ENCODE measurements at places on chromosomes 6 and 20.

- no peak for DNase-seq
Observed at GRCh38 chr6:364609-365540, 26.7 kb upstream of the IRF4 start.

GRCh38 chr6:109693111-109693510 is 2.0 kb downstream of the FIG4 start:
- no peak for DNase-seq

DNA sequence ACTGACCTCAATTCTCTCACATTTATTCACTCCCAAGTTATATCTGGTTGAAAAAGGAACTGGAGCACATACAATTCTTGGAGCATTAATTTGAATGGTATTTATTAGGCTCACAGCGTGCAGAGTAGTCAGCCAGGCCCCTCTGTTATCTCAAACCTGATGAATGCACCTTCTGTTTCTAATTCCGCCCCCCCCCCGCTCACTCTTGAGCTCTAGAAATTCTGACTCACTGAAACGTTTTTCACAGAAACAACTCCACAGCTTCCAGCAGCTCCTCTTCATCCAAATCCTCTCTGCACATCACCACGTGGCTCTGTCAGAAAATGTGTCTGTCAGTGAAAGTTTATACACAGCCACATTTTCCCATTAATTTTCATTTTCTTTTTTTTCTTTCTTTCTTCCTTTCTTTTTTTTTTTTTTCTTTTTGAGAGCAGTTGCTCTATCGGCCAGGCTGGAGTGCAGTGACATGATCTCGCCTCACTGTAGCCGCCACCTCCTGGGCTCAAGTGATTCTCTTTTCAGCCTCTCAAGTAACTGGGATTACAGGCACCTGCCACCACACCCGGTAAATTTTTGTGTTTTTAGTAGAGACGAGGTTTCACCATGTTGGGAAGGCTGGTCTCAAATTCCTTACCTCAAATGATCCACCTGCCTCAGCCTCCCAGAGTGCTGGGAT is 109.4 kb downstream of the TBXT start:
- DNase-seq = no peak

- DNase-seq = no peak
Observed at GRCh38 chr6:139970591-139970991, 596.1 kb upstream of the CITED2 start.

DNA sequence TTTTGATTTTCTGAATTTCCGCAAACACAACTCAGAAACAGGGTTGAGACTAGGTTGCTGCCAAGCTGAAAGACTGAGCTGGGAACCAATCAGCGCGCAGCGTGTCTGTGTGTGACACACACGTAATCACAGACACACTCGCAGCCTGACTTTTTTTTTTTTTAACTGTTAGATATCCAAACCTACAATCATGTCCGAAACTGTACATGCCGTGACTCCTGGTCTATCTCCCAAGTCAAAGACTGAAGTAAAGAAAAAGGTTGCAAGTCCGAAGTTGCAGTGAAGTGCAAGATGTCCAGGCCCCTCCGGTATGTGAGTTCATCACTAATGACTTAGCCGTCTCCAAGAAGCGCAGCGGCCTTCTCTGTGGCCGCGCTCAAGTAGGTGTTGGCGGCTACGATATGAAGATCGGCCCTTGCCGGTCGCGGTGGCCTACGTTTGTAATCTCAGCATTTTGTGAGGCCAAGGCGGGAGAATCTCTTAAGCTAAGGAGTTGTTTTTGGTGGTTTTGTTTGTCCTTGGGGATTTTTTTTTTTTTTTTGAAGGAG is 108.2 kb downstream of the HFE start:
- peak; percentile 91 for DNase-seq

GRCh38 chr20:56627122-56628014 is 1.7 kb upstream of the TFAP2C start:
- DNase-seq = no peak

- no peak for DNase-seq
Observed at GRCh38 chr20:47146686-47147085, 209.8 kb downstream of the ZMYND8 start.

- no peak for DNase-seq
Observed at GRCh38 chr6:22827760-22828159, 258.4 kb downstream of the HDGFL1 start.

GRCh38 chr20:50870561-50871161 is 60.6 kb downstream of the ADNP start:
- DNase-seq = no peak

DNA sequence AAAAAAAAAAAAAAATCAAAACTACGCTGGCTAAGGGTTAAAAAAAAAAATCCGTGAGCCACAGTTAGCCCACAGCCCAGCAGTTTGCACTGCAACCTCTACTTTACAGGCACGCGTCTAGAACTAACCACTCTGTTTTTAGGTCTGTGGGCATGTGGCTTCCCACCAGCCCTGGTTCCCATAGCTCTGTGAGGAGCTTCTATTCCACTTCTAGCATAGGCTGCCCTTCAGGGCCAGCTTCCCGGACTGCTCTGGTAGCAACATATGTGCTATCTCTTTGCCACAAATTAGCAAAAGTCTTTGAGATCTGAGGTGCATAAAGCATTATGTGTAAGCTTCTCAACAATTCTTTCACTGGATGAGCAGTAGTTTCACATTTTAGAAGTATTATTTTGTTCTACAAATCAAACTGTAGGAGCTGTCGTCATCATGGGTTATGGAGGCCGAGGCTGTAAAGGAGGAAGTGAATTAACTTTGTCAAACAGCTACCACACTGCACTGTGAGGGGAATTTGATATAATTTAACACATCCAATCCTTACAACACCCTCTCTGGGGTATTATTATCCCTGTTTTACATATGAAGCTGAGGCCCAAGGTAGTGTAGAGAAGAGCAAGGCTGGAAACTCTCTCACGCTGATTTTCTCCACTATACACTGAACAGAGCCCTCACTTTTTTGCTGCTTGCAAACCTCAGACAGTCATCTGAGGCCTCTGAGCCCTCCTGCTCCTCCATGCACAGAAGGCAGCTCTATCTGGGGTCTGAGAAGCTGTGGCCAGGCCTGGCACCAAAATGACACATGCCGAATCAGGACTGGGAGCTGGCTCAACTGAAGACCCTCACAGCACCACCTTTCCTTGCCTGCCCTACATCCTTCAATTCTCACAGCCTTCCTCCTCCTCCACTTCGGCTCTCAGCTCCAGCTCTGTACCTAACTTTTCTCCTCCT is 35.4 kb downstream of the MAN1A1 start:
- DNase-seq = peak; percentile 46

GRCh38 chr6:75608956-75609533 is 7.4 kb downstream of the SENP6 start:
- DNase-seq = no peak

DNA sequence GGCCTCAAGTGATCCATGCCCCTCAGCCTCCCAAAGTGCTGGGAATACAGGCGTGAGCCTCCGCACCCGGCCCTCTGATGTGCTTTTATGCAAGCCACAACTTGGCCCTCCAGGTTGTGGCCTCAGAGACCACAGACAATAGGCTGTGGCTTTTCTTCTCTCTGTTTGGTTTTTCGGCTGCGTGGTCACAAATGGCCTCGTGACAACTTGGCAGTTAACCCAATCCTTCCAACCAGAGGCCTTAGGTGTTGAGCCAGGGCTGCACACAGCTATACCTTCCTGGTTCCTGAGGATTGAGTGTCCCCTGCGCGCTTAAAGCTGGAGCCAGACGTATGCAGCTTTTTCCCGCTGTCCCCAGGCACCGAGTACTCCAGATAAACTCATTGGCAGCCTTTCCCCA is 6.3 kb upstream of the TGM3 start:
- no peak for DNase-seq

GRCh38 chr6:162684961-162685360 is 42.6 kb downstream of the PRKN start:
- DNase-seq = no peak

- no peak for DNase-seq
Observed at GRCh38 chr20:49469060-49469459, 13.4 kb downstream of the KCNB1 start.

DNA sequence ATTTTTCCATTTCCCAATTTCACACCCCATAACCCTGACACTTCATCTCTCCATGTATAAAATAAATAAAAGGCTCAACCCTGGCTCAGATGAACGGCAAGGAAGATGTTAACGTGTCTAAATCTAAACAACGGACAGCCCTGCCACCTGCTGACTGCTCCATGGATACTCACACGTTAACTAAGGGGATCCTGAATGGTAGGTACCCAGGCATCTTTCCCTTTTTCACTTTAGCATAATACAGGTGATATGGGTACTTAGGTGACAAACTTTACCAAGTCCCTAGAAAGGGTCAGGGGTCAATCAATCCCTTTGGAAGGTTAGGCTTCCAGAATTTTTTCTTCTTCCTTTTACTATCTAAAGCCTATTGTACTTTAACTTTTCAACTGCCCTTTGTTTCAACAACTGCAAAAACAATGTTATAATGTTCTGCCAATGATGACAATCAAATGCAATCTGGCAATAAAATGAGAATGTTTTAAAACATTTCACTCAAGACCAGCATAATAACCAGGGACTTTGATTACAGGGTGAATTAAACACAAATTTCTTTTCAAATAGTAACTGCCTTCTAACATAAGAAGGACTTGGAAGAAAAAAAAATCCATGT is 52.4 kb upstream of the IPCEF1 start:
- no peak for DNase-seq

- DNase-seq = no peak
Observed at GRCh38 chr20:63579017-63579694, 5.1 kb upstream of the HELZ2 start.

DNA sequence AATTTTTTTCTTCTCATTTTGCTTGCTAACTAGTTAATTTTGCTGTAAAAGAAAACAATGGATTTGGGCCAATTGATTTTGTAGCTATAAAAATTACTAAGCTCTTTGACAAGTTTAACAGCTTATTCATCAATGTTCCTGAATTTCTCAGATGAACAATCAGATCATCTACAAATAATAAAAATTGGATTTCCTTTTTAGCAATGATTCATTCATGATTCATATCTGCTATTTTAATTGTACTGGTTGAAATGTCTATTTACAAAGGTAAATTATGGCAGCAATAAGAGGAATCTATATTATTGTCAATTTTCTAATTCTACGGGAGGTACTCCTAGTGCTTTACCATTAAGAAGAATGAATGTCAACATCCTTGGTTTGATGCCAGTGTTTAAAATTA is 178.8 kb upstream of the BTBD3 start:
- DNase-seq = no peak

GRCh38 chr20:53654932-53655624 is 61.4 kb upstream of the ZNF217 start:
- DNase-seq = no peak

DNA sequence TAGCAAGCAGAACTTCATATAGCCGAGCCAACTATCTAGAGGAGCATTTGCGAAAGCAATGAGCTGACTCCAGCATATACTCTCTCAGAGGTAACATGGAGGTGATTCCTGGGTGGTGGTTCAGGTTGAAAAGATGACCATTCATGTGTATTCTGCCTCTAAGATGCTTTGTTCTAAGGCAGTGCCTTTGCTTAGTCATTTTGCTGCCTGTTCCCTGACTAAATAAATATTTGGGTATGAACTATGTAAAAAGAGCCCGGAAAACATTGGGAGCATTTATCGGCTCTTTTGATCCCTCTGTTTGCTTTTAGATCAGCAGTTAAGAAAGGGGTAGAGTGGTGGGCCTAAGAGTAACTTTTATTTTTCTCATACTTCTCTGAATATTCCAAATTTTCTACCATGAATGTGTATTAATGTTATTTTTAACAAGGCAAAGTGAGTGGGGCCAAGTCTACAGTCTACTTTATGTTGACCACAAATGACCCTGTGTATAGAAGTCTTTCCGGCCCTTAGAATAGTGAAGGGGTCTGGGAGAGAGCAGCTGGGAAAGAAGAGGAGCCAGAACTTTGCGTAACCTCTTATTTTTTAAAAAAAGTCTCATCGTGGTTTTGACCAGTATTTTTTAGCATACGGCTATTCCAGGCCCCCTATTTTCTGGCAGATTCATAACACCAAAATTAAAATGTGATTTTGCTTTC is 206.5 kb upstream of the EYA4 start:
- no peak for DNase-seq

- DNase-seq = no peak
Observed at GRCh38 chr6:6882592-6882991, 225.2 kb upstream of the RREB1 start.

DNA sequence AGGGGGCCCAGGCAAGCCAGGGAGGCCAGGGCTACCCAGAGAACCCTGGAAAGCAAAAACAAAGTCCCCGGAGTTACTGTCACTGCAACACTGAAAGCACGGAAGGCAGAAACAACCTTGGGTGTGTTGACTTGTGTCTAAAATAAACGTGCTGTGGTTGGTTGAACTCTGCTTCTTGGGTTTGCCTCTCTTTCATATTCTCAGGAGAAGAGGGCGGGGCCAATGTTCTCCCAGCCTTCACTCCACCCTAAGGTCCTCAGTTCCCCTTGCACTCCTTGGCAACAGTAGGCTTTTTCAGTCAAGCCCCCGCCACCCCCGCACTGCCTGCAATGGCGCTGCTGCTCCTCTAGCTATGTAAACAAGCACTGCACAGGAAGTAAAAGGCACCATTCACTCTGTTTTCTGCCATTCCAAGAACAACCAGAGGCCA is 60.9 kb downstream of the COL9A1 start:
- DNase-seq = no peak

- DNase-seq = no peak
Observed at GRCh38 chr6:73028893-73029450, 196.3 kb downstream of the KHDC1L start.

DNA sequence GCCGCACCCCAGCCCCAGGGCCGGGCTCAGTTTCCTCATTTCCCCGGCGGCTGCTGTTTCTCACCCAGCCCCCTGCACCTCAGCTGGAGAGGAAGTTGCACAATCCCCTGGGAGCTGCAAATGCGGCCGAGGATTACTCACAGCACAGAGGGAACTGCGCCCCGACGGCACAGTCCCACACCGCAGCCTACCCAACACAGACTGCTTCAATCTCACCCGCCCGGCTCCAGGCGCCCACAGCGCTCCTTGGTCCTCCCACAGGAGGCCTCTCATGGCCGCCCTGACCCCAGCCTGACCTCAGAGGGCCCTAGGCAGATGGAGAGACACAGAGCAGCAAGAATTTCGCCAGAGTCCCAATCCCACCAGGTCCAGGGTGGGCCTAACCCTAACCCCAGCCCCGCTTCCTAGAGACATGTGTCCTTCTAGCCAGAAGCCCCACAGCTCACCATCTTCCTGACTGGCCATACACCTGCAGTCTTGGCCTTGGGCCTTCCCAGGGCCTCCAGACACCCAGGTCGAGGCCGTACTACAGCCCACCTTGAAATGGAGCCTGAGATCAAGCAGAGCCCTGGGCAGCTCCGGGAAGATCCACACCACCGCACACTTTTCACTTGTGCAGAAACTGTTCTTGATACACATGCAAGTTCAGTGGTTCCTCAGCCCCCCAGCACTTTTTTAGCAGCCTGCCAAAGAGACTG is 11.7 kb downstream of the TFEB start:
- no peak for DNase-seq

DNA sequence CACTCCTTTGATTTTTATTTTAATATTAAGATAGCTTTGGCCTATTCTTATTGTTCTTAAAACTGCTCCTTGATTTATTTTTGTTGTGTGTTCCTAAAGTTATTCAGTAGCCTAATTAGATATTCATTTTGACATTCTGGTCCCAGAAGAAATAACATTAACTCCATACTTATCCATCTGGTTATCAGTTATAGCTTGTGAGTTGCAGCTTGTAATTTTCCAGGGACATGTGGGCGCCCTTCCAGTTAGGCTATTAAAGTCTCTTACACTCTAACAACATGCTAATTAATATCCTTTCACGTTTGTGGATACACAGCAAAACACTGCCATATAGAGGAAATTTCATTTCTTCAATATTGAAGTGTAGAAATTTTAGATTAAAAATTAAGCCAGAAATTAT is 987.5 kb downstream of the HACE1 start:
- no peak for DNase-seq
